Tibial nerve (tissue), 4 donors: ENCODE measurements at places on chromosomes 3 and 15.

DNA sequence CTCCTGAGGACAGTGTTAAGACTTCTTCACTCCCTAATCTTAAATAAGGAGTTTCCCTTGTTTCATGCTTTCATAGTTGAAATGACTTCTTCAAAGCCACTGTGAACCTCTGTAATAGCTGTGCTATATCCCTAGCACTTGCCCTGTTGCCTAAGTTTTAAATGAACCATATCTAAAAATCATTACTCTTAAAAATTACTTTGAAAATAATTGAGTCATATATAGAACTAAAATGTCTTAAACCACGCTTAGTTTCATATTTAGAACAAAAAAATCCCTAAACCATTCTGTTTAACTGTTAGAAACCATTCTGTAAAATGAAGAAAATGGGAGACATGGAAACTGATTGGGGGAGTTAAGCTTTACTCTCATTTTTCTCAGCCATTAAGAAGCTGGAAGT is 29.8 kb downstream of the DNAJC19 start:
- DNase-seq, result no peak

DNA sequence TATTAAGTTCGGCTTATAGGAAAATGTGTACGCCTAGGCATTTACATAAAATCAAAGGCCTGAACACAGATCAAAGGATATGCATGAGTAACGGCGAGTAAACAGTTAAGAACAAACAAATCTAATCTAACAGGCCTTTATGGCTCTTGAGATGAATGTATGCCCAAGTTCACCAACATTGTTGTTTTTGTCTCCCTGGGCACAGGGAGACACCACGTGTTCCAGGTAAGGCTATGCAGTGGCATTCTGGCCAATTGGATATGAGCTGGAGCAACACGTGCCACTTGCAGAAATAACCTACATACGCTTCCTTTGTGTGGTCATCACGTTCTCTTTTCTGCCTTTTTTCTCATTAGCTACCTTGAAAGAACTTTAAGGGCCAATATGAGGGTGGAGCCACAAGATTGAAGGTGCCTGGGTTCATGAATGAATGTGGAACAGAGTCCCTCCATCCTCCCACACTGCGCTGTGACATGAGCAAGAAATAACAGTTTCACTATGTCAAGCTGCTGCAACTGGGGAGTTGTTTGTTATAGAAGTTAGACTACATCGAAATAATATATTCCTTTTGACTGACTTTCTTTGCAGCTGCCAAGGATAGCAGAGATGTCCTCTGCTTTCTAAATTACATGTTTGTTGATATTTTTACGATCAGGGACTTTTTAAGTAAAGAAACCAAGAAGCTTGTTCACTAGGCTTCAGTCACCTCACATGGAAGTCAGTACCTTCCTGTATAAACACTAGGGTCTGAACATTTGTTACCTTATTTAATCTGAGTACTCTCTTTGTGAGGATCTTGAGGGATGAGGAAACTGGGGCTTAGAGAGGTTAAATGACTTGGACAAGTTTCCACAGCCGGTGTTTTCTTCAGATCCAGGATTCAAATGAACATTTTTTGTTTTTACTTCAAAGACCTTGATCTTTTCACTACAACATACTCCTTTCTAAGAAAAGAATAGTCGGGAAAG is 427.5 kb upstream of the TBL1XR1 start:
- no peak for DNase-seq

DNA sequence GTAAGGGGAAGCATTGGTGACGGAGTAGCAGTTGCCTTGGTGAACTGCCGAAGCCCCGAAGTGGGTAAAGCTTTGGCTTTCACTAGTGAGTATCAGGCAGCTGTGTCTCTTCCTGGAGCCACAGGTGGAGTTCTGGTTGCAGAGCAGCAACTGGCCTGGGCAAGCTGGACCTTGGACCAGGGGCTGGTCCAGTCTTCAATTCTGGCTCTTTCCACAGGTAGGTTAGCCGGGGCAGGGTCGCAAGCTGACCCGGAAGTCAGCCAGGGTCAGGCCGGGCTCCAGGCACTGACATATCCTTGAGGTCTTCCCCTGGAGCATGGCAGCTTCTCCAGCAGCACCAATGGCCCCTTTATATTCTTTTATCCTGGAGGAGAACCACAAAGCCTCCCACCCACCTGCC is 73.2 kb downstream of the TMEM44 start:
- no peak for DNase-seq

GRCh38 chr3:156575641-156576040 is 20.7 kb upstream of the SSR3 start:
- DNase-seq, result no peak

- no peak for DNase-seq
These were observed 89.5 kb upstream of the UBE2E2 start for GRCh38 chr3:23113455-23114171.

GRCh38 chr15:87828608-87829007 is 427.9 kb downstream of the NTRK3 start:
- no peak for DNase-seq

GRCh38 chr3:23629181-23629894 is 176.4 kb upstream of the UBE2E1 start:
- no peak for DNase-seq

DNA sequence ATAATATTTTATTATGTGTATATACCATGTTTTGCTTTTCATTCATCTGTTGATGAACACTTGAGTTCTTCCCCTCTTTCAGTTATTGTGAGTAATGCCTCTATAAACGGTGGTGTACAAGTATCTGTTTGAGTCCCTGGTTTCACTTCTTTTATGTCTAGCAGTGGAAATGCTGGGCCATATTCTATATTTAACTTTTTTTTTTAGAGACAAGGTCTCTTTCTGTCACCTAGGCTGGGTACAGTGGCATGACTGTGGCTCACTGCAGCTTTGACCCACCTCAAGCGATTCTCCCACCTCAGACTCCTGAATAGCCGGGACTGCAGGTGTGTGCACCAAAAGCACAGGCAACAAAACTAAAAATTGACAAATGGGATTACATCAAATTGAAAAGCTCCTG is 19.9 kb downstream of the GOLM2 start:
- no peak for DNase-seq
